Stimulated activated CD8-positive, alpha-beta memory T cell treated with anti-CD3 and anti-CD28 coated beads, Interleukin-7, amount 100 ng/mL, for 4 hours (primary cell): ENCODE measurements at places on chromosomes 5 and 9.

GRCh38 chr5:53343187-53343586, 137.2 kb upstream of the FST start:
- no peak for DNase-seq

GRCh38 chr9:14822666-14823065, 87.6 kb downstream of the FREM1 start:
- no peak for DNase-seq

GRCh38 chr5:168661593-168662485, 82.7 kb upstream of the PANK3 start:
- DNase-seq = no peak

DNA sequence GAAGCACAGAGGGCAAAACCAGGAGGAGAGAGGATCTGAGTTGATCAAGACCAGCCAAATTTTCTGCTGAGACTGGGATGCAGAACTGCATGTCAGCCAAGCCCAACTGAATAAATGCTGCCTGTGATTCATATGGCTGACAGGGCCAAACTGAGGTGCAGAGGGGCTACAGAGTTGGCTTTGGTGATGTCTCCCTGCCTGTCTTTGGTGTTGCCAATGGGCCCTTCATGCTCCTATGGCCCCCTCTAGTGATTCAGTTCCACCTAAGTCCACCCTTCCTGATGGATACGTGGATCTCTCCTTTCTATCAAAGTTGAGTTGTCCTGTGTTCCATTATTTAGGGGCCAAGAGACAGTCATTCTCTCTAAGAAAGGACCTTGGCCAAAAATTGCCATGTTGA, 163.6 kb upstream of the TLE4 start:
- DNase-seq = no peak

DNA sequence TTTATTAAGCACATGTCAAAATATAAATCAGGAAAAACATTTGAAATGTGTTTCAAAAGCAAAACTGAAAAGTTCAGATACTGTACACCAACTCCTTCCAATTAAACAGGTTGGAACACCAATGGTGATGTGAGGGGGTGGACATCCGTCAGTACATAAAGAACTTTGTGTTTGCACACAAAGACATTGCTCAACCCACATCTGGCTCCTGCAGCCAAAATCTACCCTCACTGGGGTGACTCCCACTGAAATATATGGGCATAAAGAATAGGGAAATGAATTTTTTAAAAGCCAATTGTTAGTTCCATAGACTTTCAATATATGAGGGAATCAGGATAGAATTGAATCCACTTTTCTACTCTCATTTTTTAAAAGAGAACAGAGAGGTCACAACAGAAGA, 63.9 kb downstream of the MEGF9 start:
- no peak for DNase-seq

- no peak for DNase-seq
Measured at GRCh38 chr9:93669116-93669957, 93.0 kb downstream of the PHF2 start.

GRCh38 chr9:27535701-27536118, 6.1 kb upstream of the MOB3B start:
- DNase-seq = no peak

DNA sequence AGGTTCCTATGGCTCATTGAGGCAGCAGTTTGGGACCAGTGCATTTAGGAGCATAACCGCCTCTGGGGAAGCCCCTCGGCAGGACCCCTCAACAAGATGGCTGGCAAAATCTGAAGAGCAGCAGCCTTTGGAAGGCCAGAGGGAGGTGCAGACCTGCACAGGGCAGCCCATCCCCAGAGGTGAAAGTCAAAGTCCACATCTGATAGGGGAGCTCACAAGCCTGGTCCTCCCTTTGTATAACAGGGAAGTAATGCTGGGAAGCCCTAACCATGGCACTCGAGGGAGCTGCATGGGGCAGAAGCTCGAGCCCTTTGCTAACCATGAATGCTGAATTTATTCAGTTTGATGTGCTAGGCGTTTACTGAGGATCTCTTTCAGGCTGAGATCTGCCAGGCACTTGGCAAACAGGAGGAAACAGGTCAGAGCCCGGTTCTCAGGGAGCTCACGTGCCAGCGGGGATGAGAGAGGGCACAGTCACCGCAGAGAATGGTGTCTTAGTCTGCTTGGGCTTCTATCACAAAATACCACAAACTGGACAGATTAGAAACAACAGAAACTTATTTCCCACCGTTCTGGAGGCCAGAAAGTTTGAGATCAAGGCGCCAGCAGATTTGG, 114.1 kb downstream of the GABBR2 start:
- no peak for DNase-seq

DNA sequence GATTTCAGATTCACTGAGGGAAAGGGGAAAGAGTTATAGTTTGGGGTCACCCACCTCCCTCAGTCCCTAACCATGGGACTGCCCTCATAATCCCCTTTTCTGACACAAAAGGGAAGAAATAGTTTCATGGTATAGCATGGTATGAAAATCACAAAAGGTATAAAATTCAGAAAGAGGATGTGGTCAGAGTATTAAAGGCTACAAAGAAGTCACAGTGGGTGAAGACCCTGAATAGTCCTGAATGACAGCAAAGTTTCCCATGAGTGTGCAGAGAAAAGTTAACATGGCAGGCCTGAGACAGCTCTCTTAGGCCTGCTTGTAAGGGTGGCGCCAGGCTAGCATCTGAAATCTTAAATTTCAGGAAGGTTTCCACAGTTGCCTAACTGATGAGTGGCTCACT, 290.6 kb upstream of the ZNF608 start:
- DNase-seq = no peak

GRCh38 chr9:137112564-137113384, 1.8 kb downstream of the DPP7 start:
- no peak for DNase-seq

DNA sequence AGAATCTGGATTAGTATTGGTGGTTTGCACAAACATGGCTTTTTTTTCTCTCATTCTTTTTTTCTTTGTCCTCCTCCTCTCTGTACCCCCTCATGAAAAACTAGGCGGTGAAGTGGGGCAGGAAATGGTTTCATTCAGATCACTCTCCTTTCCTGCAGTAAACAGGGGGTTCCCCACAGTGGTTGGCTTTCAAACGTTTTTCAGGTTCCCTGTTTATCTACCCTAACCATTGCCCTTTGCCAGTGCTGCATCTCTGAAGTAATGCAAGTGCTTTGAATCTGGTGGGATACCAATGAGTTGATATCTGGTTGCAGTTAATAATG, 29.8 kb downstream of the NR4A3 start:
- DNase-seq = no peak

DNA sequence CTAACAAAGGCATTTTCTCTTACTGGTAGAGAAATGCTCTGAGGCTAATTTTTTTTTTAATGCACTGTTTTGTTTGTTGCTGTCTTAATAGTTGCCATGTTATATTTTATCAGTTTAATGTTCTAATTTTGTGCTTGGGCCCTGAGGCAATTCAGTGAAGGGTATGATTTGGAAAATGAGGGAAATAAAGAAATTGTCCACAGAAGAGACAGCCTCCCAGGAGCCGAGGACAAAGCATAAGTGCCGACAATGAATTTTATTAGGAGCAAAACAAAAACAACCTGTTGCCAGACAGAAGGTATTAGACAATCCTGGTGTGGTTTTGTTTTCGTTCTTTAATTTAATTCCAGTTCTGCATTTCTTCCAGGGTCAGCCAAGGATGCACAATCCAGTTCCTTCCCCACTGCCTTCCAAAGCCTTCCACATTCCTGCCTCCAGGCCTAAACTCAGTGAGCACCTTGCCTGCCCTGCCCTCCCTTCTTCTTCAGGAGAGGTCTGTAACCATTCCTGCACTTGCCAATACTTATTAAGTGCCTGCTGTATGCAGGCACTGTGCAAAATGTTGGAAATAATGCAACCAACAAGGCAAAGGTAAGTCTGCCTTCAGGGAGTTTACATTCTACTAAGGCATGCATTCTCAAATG, 4.3 kb upstream of the TCOF1 start:
- DNase-seq = no peak

DNA sequence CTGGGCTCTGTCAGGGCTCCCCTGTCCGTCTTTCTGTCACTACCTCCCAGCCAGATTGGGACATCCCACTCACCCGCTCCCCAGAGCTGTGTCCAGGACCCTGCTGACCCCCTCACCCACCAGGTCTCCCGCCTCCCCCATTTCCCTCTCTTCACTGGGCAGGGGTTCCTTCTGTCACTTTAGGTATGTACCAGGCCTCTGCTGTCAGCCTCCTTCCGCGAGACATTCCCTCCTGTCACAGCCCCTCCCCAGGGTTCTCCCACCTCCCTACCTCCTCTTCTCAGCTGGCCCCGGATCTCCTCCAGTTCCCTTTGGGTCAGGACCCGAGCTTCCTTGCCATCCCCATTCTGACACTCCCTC, 488 bp downstream of the POLR1E start:
- DNase-seq = no peak

DNA sequence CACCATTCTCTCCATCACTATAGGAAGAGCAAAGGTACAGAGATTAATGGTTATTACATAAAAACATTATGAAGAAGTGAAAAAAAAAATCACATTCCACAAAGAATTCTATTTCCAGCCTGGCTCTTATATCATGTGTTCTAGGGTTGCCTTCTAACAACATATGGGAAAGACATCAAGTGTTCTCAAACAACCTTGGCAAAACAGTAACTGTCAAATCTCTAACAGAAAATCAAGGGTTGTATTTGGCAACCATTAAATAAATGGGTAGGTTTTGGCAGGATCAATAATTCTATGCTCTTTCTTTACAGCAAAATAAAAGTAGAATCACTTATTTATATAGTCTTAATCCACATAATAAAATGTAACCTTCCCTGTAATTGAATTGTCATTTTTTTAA, 728.9 kb downstream of the MAT2B start:
- no peak for DNase-seq

GRCh38 chr5:159792180-159792579, 124.1 kb upstream of the ADRA1B start:
- no peak for DNase-seq

DNA sequence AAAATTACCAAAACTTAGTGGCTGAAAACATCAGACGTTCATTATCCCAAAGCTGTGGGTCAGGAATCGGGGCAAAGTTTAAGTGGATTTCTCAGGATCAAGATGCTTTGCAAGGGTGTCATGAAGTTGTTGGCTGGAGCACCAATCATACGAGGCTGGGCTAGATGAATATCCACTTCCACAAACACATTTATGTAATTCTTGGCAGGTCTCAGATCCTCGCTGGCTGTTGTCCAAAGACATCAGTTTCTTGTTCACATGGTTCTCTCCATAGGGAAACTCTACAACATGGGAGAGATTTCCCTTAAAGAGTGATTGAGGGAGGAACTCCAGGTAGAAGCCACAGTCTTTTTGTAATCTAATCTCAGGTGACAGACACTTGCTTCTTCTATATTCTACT, 20.2 kb upstream of the CCDC192 start:
- no peak for DNase-seq

DNA sequence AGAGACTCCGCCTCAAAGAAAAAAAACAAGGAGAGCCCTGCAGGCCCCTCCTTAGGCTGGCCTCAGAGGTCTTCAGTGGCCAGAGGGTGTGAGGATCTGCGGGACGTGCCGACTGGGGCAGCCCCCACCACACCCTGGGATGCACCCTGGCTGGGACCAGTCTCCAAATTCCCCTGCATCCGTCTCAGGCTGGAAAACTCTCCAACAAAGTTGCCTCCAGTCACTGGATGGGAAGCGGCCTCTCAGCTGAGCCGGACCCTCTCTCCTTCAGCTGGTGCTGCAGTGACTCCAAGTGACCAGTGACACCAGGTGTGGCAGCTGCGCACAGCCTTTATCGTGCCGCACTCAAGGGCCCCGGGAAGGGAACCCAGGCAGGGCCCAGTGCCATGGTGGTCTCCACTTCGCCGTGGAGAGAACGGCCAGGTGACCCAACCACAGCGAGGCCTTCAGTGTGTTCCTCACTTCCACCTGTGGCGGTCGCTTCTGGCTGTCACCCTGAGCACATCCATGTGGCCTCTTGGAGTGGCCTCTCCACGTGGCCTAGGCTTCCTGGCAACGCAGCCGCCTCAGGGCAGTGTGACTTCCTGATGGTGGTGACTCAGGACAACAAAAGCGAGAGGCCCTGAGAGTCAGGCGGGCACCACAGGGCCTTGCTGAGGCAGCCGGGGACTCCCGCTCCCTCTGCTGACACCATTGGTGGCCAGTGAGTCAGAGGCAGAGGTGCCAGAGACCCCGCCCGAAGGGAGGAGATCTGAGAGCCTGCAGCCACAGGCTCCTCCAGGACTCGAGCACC, 19.3 kb upstream of the CAMSAP1 start:
- peak; percentile 24 for DNase-seq

DNA sequence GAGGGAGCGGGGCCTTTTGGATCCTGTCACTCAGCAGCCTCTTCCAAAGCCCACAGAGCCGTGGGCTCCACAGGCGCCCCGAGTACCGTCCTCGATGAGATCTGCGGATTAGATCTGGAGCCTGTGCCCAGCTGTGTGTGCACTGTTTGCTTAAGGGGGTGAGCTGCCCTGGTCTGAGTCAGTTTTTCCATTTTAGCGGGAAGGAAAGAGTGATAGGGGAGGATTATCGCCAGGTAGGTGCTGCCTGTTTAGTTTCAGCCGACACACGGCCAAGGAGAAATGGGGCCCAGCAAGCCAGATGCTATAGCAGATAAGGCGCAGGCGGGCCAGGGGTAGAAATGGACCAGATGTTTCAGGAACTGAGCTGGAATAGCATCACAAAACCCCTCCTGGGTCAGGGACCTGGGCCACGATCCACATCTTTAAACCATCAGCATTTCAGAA, 18.1 kb downstream of the COL5A1 start:
- no peak for DNase-seq

GRCh38 chr5:174293481-174293880, 248.0 kb downstream of the NSG2 start:
- no peak for DNase-seq

DNA sequence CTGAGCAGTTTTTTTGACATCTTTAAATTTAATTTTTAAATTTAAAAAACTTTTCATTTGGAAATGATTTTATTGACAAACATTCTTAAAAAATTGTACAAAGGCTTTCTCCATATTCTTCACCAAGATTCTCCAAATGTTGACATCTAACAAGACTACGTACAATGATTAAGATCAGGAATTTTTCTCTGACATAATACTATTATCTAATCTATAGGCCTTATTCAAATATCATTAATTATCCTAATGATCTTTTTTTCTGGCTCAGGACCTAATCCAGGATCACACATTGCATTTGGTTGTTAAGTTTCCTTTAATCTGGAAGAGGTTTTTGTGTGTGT, 106.1 kb upstream of the OSMR start:
- DNase-seq = no peak

GRCh38 chr5:111234125-111234524, 9.9 kb downstream of the CAMK4 start:
- DNase-seq = no peak

DNA sequence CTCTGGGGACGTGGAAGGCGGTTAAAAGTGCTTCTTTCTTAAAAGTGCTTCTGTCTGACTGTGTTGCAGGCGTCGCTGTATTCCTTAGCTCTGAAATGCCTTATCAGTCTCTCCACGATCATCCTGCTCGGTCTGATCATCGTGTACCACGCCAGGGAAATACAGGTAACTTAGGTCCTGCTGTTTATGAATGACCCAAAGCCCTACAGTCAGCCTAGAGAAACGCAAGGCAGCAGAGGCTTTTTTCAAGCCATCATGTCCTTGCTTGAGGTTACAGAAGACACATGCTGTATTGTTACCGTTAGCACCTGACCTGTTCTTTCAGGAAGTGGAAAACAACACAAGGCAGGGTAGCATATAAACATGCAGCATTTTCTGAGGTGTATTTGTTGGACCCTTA, 2.0 kb downstream of the KCNN2 start:
- DNase-seq = no peak

GRCh38 chr9:69573651-69574050, 98.5 kb downstream of the APBA1 start:
- no peak for DNase-seq
